Activated gamma-delta T cell (primary cell): ENCODE measurements at places on chromosomes 3 and 15.
A peak's percentile ranks its signal among the peaks of the same experiment; 100 is the strongest.

DNA sequence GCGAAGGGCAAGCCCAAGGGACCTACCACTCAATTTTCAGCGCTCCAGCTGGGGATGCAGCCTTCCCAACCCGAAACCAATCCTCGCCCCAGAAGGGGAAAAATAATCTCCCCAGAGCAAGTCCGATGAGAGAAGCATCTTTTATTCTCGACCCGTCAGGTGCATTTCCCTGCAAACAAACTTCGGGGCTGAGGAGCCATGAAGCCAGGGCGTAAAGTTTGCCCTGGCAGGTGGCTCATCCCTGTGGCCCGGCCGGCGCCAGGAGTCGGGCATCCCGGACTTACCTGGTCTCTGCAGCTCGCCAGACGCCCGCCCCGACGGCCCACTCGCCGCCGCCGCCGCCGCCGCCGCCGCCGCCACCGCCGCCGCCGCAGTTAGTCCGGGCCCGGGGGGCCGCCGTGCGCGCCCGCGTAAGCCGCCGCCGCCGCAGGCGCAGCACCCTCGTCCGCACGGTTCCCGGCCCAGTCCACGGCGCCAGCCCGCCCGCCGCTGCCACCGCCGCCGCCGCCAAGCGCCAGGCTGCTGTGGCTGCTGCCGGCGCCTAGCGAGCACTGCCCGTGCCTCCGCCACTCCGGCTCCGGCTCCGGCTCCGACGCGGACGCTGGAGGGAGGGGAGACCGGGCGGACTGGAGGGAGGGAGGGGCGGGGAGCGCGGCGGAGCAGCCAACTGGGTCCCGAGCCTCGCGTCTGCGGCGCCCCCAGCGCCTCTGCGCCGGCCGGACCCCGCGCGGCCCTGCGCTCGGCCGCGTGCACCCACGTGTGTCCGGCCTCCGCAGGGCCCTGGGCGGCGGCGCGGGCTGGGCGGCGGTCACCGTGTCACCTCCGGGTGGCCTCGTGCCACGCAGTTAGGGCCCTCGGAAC, at the start of gene CNTN3:
Gene CNTN3 (minus strand): TSS at position 553 of the 861 bp plus-strand sequence. CDS start 93,547 bp downstream, outside the sequence.
- peak; percentile 4 for DNase-seq

DNA sequence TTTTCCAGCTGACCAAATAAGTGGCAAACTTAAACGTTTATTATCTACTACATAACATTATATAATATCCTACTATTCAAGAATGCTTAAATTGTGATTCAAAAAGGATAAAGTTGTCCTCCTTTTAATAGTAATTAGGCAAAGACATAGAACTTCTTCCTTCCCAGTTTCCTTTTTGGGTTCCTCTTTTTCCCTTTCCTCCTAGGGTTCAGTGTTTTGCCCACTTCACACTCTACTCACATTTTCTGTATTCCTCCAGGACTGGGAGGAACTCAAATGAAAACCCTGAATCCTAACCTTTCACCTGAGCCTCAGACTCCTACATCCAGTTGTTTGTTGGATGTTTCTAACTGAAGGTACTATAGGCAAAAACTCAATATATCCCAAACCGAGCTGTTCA, 132.5 kb downstream of the PEAK1 start:
- no peak for DNase-seq

GRCh38 chr3:176574786-176575185, 622.5 kb downstream of the TBL1XR1 start:
- DNase-seq: no peak

GRCh38 chr3:81891055-81891895, 129.8 kb upstream of the GBE1 start:
- DNase-seq: no peak

GRCh38 chr3:9750556-9751411, 1.0 kb downstream of the OGG1 start:
- DNase-seq: no peak

GRCh38 chr15:25693321-25694238, 169.5 kb downstream of the ATP10A start:
- DNase-seq: no peak

DNA sequence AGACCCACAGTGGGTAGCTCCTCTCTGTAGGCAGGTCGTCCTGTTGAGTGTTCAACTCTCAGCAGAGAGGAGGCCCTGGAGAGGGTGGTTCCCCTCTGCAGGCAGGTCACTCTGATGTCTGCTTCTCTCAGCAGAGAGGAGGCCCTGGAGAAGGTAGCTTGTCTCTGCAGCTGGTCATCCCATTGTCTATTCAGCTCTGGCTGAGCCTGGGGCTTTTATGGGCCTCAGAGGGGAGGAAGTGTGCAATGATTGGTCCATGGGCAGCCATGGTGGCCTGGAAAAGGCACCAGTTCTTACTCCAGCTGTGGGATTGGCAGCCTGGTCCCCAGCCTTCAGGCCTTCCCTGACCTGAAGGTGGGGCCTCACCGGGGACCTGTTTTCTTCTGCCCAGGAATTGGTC, 52.9 kb downstream of the PPCDC start:
- DNase-seq: no peak

DNA sequence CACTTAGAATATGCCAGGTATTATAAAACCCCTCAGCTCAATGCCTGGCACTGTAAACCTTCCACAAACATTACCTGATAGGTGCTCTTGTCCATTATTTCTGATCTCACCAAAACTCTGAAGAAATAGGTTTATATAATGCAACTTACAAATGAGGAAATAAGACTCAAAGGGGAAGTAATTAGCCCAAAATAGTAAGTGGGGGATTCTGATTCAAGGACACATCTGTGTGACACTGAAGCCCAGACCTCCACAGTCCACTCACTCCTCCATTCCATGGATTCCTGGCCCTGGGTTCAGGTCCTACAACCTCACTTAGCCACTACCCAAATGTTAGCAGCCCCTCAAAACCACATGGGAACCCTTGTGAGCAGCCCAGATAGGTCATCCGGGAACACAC, 49.9 kb downstream of the TRANK1 start:
- DNase-seq: no peak

DNA sequence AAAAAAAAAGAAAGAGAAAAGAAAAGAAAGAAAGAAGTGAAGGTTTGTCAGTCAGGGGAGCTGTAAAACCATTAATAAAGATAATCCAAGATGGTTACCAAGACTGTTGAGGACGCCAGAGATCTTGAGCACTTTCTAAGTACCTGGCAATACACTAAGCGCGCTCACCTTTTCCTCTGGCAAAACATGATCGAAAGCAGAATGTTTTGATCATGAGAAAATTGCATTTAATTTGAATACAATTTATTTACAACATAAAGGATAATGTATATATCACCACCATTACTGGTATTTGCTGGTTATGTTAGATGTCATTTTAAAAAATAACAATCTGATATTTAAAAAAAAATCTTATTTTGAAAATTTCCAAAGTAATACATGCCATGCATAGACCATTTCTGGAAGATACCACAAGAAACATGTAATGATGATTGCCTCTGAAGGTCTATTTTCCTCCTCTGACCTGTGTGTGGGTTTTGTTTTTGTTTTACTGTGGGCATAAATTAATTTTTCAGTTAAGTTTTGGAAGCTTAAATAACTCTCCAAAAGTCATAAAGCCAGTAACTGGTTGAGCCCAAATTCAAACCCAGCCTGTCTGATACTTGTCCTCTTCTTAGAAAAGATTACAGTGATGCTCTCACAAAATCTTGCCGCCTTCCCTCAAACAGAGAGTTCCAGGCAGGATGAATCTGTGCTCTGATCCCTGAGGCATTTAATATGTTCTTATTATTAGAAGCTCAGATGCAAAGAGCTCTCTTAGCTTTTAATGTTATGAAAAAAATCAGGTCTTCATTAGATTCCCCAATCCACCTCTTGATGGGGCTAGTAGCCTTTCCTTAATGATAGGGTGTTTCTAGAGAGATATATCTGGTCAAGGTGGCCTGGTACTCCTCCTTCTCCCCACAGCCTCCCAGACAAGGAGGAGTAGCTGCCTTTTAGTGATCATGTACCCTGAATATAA, 2.0 kb downstream of the B2M start:
- no peak for DNase-seq

- DNase-seq: no peak
Measured at GRCh38 chr3:159091936-159092335, 290.1 kb downstream of the MFSD1 start.

DNA sequence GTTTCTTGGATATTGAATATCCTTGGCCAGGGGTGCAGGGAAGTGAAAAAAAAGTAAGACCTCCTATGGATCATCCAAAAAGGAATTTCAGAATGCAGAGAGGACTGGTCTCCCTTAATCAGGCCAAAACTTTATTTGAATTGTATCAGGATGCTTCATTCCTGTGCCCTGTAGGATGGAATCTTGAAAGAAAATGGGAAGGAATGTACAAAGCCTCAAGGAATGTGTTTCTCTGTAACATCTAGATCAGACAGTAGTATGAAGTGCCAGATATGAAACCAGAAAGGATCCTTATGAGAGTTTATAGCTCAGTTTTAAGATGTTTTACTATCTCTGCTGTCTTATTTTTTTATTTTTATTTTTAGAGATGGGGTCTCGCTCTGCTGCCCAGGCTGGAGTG, 6.5 kb upstream of the GSK3B start:
- DNase-seq: no peak

- no peak for DNase-seq
Measured at GRCh38 chr3:38235466-38235865, 30.1 kb upstream of the SLC22A13 start.

GRCh38 chr3:17003457-17003856, 118.7 kb downstream of the PLCL2 start:
- DNase-seq: no peak
